Lung microvascular endothelial cell (primary cell): ENCODE measurements at places on chromosomes 3 and 15.
A peak's percentile ranks its signal among the peaks of the same experiment; 100 is the strongest.

GRCh38 chr3:194405766-194406165 lies 6.7 kb upstream of the GP5 start:
- no peak for DNase-seq

DNA sequence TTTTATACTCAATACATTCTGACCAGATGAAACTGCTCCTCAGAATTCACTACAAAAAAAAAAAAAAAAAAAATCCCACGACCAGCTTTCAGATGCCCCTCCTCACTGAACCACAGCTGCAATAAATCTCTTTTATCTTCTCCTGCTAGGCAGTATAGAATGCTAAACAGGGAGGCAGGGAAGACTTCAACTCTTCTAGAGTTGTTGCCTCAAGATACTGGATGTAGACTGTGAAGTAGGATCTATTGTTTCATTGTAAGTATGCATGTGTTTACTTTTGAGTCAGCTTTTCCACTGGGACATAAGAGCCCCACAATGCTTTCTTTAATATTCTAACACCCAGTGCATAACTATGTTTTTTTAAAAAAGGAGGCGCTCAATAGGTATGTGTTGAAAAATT lies 401.4 kb downstream of the TBL1XR1 start:
- DNase-seq = no peak

DNA sequence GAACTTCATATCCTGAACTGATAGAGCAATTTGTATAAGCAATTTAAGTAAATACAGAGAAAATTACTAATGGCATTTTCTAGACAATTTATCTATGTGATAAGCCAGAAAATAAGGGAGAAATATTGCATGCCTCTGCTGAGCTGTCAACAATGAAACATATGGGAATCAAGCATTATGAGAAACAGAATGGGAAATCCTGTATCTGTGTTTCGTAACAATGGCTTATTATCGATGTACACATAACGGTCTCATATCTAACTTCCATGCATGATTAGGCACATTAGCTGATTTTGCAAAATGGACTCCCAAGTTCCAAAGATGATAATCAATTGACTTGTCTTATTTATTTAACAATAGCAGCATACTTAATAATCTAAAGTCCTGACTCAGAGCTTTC lies 30.4 kb upstream of the KCNMB2 start:
- DNase-seq = no peak

DNA sequence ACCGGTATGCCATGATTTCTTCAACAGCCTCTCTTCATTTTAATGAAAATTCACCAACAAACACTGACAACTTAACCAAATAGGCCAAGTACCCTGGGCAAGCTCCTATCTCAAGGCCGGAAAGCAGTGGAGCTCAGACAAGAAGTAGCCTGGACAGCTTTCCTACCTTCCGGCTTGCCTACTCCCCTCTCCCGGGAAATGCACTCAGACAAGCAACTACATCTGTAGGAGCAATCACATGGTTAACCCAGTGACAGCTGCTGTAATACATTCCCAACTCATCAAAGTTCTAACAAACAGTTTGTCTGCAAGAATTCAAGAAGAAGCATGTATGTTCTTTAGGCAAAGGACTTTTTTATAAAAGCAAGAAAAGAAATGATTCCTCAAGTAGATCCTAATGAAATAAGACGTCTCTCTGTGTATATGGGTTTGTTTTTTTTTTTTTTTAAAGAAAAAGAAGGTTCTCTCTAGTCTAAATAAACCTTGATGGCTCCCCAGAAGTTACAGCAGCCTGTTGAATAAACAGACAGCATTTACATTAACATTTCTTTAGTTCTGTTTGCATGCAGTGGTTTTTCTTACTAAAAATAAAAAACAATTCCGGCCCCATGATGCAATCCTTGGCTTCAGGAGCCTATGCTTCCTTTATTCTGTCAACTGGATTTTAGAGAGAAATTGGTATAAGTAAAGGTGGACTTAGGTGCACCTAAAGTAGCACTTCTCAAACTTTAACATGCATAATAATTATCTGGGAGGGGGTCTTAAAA lies 278.7 kb downstream of the NEK10 start:
- DNase-seq = no peak

DNA sequence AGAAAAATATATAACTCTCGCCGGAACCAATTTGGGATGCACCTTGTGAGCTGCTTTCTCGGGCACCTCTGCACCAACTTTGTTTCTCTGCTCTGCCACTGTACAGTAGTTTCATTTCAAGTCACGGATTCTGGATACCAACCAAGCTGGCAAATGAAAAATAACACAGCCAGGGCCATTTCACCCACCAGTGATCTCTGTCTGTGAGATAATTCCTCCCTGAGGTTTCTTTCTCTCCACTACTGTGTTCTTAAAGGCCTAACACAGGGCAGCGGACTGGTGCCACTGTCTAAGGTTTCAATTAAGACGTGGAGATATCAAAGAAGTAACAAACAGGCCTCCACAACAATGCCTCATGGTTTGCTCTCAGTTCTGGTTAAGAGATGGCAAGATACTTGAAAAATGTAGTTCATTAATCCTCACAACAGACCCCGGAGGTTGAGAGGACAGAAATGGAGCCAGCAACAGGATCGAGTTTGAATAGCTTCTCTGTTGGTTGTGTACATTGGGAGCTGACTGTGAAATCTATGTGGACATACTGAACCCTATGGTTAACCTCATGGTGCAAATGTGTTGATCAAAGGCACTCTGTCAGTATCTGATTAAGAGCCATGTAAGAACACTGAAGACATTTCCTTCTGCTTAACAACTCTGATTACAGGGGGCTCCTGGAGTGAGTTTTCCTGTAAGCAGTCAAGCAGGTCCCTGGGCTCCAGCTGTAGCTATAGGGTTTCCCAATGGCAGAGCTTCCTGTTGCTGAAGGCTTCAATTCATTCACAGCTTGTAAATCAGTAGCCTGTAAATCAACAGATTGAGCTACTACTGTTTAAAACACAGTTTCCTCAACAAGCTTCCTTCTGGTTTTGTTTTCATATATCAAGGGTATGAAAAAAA lies 470.5 kb downstream of the EPHA3 start:
- DNase-seq = no peak

- DNase-seq = no peak
These were observed 5.2 kb upstream of the GATA2 start for GRCh38 chr3:128498127-128498626.

GRCh38 chr3:151630938-151631441 lies 102.7 kb upstream of the AADACL2 start:
- no peak for DNase-seq

- no peak for DNase-seq
These were observed 11.6 kb downstream of the ZBTB11 start for GRCh38 chr3:101665357-101665756.

DNA sequence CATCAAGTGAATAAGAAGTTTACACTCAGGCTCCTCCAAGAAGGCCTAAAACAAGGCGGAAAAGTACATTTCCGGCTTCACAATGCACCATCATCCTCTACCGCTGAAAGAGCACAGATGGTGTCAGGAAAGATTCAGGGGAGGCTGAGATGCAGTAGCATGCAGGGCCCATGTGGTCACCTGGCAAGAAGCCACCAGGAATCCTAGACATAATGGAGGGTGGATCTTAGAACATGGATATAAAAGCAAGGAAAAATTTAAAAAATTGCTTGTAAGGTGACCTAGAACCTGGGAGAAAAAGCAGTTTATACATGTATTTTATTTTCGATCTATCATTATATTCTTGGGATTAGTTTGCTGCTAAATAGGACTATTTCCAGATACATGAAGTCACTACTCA lies 21.9 kb upstream of the OTOL1 start:
- no peak for DNase-seq

GRCh38 chr3:149179220-149179619 lies 42.4 kb downstream of the CP start:
- DNase-seq = peak; percentile 76

DNA sequence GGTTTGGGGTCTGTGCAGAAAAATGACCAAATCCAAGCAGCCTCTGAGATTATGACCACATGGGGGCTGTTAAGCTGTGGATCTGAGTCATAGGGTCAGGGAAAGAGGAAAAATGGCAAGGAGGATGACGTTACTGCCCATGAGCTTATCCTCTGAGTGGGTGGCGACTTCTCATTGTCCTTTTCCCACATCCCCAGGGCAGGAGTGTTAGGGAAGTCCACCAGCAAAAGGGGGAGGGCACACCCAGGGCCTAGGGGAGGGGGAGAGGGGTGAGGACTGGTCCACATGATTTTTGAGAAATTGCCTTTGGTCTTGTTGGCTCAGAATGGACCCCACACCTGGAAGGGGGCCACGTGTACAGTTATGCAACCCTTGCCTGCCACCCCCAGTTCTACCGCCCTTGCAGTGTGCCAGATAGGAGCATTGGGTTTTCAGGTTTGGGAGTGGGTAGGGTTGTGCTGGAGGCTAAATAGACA lies 2.6 kb downstream of the CD276 start:
- peak; percentile 92 for DNase-seq

GRCh38 chr15:66390678-66391077 lies 4.0 kb downstream of the MAP2K1 start:
- DNase-seq = no peak

DNA sequence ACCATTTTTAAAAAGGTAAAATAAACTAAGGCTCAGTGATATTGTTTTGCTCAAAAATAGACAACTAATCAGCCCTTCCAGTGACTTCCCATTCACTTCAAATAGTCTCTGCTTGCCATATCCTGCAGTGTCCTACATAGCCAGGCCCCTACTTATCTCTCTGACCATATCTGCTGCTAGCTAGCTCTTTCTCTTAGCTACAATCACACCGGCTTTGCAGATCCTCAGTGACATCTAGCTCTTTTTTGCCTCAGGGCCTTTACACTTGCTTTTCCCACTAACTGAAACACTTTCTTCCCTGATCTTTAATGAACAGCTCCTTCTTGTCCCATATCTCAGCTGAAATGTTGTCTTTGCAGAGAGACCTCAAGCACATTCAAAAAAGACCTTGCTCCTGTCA lies 161.3 kb downstream of the IL5RA start:
- DNase-seq = no peak

- no peak for DNase-seq
These were observed 10.0 kb downstream of the ABHD2 start for GRCh38 chr15:89098281-89098680.

- DNase-seq = peak; percentile 57
These were observed 32.3 kb downstream of the XXYLT1 start for GRCh38 chr3:195238586-195239118.

- DNase-seq = no peak
These were observed 17.0 kb upstream of the PPM1L start for GRCh38 chr3:160739079-160739478.

DNA sequence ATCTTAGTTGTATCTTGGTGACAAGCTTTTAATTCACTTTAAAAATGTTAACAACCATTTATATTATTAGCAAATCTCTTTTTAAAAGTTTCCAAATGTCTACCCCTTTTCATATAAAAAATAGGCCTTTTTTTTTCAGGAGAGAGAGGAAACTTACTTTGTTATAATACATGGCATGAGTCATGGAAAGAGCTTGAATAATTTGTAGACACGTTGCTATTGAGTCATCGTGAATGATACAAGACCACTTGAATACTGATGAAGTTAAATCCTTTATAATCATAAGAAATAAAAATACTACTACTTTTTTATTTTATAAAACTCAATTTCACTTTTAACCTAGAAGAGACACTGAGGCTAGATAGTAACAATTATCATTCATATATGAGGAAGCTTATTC lies 70.3 kb upstream of the BBX start:
- no peak for DNase-seq

GRCh38 chr3:162973428-162973917 lies 1476.9 kb downstream of the OTOL1 start:
- DNase-seq = no peak

GRCh38 chr15:76994971-76995945 lies at the start of gene PSTPIP1:
Gene PSTPIP1 (plus strand): TSS chr15:76995126. CDS start chr15:76995574, 448 bp downstream.
- no peak for DNase-seq

DNA sequence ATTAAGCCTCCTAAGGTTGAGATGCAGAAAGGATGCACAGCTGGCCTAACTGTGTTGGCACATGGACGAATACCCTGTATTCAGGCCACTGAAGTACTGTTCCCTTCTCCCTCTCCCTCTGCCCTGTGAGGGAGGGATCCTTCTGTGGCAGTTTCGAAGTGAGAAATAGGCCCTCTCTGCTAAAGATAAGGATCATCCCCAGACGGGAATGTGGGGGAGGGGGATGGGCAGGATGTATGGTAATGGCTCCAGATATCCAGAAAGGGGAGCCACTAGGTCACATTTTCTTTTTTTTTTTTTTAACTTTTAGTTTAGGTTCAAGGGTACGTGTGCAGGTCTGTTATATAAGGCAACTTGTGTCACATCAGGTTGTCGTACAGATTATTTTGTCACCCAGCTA lies 463.1 kb downstream of the TBL1XR1 start:
- DNase-seq = no peak

GRCh38 chr15:68581725-68582124 lies 2.9 kb downstream of the CORO2B start:
- no peak for DNase-seq

GRCh38 chr15:26712335-26712734 lies 60.5 kb downstream of the GABRB3 start:
- no peak for DNase-seq

GRCh38 chr3:156209631-156210335 lies 89.4 kb downstream of the KCNAB1 start:
- DNase-seq = no peak

- no peak for DNase-seq
These were observed 87.0 kb downstream of the NSMCE3 start for GRCh38 chr15:29182590-29182989.

- DNase-seq = no peak
These were observed 42.9 kb downstream of the TNFAIP8L3 start for GRCh38 chr15:51051776-51052175.

DNA sequence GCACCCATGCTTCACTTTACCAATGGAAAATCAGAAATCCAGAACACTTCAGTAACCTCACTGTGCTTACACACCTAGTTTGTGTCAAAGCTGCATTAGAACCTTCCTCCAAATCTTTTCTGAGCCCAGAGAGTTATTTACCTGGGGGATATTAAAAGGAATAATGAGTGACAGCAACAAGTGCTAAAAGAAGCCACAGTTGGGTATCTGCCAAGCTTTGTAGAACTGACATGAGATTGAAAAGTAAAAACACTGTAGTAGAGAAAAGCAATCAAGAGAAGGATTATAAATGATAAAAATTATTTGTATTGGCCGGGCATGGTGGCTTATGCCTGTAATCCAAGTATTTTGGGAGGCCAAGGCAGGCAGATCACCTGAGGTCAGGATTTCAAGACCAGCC lies 8.8 kb upstream of the TBC1D23 start:
- DNase-seq = peak; percentile 20

- peak; percentile 68 for DNase-seq
These were observed 111.0 kb upstream of the KLF13 start for GRCh38 chr15:31215490-31216214.
